ENCODE measurements at places on chromosomes 4 and X.

DNA sequence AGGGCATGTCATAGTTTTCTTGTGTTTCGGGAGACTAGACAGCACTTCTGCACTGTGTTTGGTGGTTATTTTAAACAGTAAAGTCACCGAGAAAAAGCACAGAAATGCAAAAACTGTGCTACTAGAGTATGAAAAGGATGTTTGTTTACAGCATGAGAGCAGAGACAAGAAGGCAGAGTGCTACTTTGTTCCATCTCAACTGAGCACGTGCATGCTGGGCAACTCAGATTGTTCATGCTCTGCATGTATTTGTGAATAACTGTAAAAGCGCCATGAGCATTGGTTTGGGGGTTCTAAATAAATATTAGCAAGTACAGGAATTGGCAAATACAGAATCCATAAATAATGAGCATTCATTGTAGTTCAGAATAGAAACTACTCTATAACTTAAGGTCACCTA lies 7.4 kb downstream of the EVC start:
- DNase-seq = no peak

DNA sequence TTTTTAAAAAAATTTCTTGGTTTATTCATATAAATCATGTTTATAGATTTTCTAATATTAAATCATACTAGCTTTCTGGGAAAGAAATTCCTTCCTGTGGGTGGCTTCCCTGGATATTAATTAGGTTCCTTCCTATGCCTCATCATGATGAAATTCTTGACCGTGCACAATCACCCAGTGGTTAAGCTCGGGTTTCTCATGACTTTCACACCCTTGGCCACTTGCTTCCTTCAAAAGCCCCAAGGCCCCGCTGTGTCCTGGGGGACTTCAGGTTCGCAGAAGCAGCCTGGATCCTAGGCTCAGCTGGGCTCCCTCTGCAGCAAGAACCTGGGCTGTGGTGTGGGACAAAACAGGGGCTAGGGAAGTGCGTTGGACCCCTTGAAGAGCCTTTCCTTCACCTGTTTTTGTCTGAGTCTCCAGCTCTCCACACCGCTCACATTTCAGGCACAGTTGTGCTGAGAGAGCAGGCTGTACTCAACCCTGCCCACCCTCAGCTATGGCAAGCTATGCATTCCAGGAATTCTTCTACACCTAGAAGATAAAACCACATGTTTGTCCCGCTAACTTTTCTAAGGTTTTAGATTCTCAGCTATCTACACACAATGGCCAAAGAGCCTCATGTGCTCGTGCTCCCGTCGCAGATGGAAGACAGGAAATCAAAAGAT lies 48.9 kb upstream of the TMSB15B start:
- no peak for DNase-seq

DNA sequence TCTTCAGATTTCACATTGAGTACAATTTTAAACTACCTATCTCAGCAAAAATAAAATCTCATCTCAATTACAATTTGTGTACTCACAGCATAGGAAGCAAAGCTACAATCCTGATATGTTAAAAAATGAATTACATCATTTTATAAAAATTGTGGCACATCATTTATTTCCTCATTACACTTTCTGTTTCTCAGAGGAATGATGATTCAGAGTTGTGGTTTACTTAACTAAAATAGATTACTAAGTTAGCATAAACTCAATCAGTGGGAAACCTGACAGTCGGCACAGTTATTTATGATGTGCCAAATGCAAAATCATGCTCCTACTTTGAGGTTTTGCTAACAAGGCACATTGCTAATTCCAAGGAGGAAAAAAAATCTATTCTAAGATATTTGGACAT lies 325.0 kb downstream of the FBXO8 start:
- DNase-seq = no peak

GRCh38 chr4:59748433-59748832 lies 1451.7 kb upstream of the ADGRL3 start:
- DNase-seq = no peak

All from activated naive CD8-positive, alpha-beta T cell treated with anti-CD3 and anti-CD28 coated beads, Interleukin-2, amount 50 U/mL, for 16 hours (primary cell).